ENCODE measurements at places on chromosomes 1 and 21.

DNA sequence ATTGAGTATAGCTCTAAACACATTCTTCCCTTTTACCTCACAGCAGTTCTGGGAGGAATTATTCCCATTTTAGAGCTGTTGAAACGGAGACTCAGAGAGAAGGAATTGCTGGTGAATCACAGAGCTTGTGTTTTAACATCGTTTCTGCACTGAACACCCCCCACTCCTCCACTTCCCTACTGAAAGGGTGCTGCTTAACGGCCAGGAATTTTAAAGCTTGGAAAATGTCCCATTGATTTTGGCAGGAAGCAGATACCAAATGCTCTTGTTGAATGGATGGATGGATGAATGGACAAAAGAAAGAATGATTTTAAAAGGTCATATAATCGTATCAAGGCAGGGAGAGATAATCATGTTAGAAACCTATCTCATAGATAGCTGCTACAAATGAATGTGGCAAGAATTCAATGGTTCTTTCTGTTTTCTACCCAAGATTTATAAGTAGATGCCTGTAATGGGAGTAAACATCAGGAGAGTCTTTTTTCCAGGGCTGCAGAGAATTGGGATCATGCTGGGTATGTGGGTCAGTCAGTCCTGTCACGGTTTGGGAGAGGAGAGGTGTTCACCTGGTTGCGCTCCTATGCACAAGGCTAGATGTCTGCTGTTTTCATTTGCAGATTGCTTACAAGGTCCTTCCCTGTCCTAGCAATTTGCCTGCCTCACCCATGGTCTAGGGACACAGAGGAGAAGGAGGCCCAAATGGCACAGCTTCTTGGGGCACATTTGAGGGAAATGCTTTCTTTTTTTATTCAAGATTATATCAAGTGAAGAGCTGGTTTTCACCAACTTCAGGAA, 19.0 kb downstream of the FAM163A start:
- no peak for DNase-seq

DNA sequence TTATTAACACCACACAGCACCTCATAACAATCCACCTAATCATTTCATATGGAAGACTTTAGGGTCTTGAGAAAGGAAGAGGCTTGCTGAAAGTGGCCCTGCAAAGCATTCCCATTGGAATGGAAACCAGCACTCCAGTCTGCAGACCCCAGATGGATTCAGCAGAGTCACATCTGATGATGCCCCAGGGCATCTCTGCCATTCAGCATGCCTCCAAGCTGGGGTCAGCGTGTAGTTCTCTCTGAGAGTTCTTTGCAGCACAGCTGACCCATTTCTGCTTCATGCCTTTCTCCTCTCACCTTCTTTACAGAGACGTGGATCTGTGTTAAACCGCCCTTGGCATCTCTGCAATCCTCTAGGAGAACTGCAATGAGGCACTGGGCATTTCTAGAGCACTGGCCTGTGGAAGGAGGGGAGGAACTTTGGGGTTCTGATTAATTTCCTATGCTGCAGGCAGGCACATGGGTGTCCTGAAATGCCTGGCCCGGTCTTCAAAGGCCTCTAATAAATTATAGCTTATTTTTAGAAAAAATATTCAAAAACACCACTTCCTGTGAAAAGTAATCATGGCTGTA, 2.6 kb upstream of the LUZP1 start:
- DNase-seq: no peak

GRCh38 chr1:25208561-25209222, 23.6 kb downstream of the SYF2 start:
- no peak for DNase-seq

DNA sequence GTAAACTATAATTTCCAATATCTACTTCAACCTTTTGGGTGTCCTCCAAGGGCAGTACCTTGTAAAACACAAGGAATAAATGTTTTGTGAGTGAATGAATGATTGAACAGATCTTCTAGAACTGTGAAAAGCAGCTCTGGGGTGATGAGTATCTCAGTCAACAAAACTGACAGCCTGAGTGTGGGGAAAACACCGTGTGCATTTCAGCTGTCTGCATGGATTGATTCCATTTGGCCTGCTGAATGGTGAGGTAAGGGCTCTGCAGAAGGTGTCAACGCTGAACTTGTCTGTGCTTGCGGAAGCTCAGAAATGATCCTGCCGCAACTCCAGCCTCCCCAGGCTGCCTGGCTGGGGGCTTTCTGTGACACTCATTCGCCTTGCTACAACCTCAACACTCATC, 7.4 kb upstream of the AGMAT start:
- no peak for DNase-seq

DNA sequence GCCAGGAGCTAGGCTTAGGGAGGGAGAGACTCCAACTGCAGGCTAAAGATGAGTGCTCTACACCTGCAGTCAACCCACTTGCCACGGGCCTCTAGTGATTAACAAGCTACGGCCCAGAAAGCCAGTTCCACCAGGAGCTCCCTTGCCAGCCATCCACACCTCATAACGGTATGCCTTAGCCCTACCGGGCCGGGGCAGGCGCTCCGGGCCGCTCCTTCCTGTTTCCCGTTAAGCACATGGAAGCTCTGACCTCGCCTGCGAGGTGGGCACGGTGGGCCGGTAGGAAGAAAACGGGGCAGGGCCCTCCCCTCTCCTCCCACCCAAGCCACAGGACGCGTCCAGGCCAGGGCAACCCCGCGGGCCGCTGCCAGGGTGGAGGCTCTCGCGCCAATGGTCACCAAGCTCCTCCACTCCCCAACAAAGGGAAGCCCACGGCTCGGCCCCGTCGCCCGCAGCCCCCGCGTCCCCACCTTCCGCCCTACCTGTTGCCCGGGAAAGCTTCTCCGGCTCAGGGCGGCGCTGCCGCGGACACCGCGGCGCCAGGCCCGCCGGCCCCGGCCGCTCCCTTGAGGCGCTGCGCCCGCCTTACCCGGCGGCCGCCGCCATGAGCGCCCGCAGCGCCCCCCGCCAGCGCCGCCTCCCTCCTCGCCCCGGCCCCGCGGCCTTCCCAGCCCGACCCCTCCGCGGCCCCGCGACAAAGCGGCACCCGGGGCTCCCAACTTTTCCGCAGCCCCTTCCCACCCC, 627 bp downstream of the CERS2 start:
- no peak for DNase-seq

All from AG09319 (cell line).